ENCODE measurements at places on chromosomes 3 and 15.

DNA sequence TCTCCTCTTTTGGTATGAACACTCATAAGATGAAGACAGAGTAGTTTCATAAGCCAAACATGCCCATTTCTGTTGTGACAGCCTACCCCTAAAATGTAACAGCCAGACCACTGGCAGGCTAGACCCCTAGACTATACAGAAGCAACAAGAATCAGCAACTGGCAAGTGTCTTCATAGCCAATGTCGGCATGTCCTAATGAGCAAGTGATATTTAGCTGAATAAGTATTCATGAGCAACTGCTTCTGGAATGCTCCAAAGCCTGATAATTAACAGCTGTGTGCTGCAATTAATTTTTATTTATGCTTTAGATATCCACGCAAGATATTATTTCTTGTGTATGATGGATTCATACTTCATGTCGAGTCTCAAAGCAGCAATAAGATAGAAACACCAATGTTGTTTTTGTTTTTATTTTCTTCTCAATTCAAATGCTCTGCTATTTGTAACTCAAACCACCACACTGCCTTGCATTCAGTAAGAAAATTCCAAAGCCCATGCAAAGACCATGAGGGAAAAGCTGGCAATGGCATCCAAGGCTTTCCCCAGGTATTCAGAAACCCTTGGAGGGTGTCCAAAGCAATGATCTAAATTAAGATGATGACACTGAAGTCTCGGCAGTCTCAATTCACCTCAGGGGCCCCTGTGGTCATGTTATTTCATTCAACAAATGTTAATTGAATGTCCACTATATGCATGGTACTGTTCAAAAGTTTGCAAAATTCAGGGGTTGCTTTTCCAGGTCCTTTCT is 167.7 kb upstream of the NECTIN3 start:
- no peak for DNase-seq

- peak; percentile 91 for DNase-seq
Observed at GRCh38 chr3:29335438-29335837, 54.6 kb downstream of the RBMS3 start.

DNA sequence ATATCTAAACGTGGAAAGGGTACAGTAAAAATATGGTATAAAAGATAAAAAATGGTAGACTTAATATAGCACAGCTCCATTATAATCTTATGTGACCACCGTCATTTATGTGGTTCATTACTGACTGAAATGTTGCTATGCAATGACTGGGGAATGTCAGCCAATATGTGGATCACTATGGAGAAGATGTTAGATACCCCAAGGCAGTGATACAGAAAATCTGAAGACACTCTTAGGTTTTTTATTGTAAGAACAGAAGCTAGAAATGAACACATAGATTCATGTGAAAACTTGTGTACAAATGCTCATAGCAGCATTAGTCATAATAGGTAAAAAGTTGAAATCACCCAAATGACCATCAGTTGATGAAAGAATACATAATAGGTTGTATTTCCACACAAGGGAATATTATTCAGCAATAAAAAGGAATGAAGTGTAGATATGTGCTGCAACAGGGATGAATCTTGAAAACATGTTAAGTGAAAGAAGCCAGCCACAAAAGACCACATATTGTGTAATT is 18.4 kb downstream of the MEF2A start:
- no peak for DNase-seq

DNA sequence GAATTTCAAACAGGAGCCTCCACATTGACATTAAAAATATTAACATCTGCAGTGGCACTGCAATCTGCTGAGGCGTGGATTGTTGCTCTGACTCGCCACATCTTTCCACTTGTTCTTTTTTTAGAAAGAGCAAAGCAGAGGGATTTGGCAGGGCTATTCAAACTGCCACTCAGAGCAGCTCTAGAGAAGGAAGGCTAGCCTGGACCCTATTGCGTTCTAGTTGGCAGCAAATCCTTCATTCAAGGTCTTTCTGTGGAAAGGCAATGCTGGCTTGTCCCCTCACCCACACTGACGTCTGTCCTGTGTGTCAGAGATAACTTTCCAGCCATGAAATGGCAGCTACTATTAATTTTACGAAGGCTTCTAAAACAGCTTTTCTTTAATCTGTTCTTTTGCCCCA is 483.2 kb upstream of the SGO1 start:
- no peak for DNase-seq

DNA sequence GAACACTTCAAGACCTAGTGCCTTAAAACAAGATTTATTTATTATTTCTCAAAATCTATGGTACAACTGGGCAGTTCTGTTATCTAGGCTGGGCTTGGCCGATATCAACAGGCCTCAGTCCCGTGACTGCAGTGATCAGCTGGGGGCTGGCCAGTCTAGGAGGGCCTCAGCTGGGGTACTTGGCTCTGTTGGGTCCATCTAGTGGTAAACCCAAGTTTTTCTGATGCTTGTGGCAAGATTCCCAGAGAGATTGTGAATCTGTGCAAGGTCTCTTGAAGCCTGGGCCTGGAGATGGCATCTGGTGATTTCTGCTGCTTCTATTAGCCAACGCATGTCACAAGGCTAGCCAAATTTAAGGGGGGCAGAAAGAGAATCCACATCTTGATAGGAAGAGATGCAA is 482.4 kb upstream of the SGO1 start:
- DNase-seq, result no peak

GRCh38 chr3:9817436-9817835 is 7.4 kb downstream of the TTLL3 start:
- no peak for DNase-seq

- DNase-seq, result no peak
Observed at GRCh38 chr15:91254766-91255165, 154.7 kb downstream of the SV2B start.

- no peak for DNase-seq
Observed at GRCh38 chr3:184314700-184315542, 515 bp downstream of the EIF4G1 start.

GRCh38 chr3:13614607-13615006 is 65.7 kb downstream of the FBLN2 start:
- DNase-seq, result no peak
